ENCODE measurements at places on chromosomes 13 and 19. TPM values are rescaled to one million over a fixed set of nuclear protein-coding genes. Genes with fewer than 3 reads are reported as not detected.
A peak's percentile ranks its signal among the peaks of the same experiment; 100 is the strongest.

GRCh38 chr19:18436671-18437490 is 1.1 kb downstream of the ISYNA1 start:
- H3K4me1 ChIP-seq, result peaks cover 17% of the 10 kb centered on the region
- no peaks in the 10 kb centered on the region for H3K27me3 ChIP-seq
- DNase-seq, result peak; percentile 82
- peak overlapping the region; percentile 54 for H3K4me3 ChIP-seq

GRCh38 chr13:36834299-36834698 is 15.3 kb downstream of the RFXAP start:
- H3K27me3 ChIP-seq, result no peaks in the 10 kb centered on the region
- H3K36me3 ChIP-seq, result no peaks in the 10 kb centered on the region
- H3K27ac ChIP-seq, result no peak overlapping the region
- DNase-seq, result no peak

DNA sequence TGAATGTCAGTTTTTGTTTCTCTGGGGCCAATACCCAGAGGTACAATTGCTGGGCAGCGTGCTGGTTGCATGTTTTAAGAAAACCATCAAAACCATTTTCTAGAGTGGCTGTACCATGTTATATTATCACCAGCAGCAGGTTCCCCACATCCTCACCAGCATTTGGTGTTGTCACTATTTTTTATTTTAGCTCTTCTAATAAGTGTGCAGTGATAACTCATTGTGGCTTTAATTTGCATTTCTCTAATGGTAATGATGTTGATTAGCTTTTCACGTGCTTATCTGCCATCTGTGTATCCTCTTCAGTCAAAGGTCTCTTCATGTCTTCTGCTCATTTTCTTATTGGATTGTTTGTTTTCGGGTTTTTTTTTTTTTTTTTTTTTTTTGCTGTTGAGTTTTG is 21.9 kb downstream of the PAK4 start:
- no peaks in the 10 kb centered on the region for H3K27me3 ChIP-seq
- no peaks in the 10 kb centered on the region for H3K36me3 ChIP-seq
- no peak overlapping the region for H3K27ac ChIP-seq
- H3K4me3 ChIP-seq, result no peak overlapping the region
- DNase-seq, result no peak

GRCh38 chr13:24983094-24983493 is 112.8 kb upstream of the PABPC3 start:
- DNase-seq, result no peak
- no peaks in the 10 kb centered on the region for H3K4me1 ChIP-seq
- no peaks in the 10 kb centered on the region for H3K27me3 ChIP-seq
- H3K4me3 ChIP-seq, result no peak overlapping the region

DNA sequence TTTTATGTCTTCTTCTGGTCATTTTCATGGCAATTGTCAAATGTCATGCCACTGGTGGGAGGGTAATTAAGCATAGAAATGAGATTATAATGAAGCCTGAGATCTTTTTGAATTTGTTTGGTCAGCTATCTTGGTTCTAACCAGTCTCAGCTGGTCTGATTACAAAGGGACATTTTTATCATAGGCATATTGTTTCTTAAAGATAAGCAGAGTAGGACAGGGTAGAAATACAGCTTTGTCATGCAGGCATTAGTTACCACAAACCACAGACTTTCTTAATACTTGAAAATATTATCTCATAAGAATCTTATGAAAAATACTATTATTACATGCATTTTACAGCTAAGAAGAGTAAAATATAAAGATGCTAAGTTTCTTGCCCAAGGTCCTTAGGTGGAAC is 1761.5 kb downstream of the PCDH9 start:
- DNase-seq, result no peak
- no peaks in the 10 kb centered on the region for H3K4me1 ChIP-seq
- no peaks in the 10 kb centered on the region for H3K27me3 ChIP-seq
- no peak overlapping the region for H3K4me3 ChIP-seq
- H3K36me3 ChIP-seq, result no peaks in the 10 kb centered on the region

GRCh38 chr19:2415281-2415972 is 12.0 kb downstream of the TIMM13 start:
- no peaks in the 10 kb centered on the region for H3K27me3 ChIP-seq
- DNase-seq, result no peak
- H3K27ac ChIP-seq, result no peak overlapping the region
- no peaks in the 10 kb centered on the region for H3K4me1 ChIP-seq

- no peak overlapping the region for H3K27ac ChIP-seq
- DNase-seq, result no peak
- H3K4me3 ChIP-seq, result no peak overlapping the region
- H3K4me1 ChIP-seq, result no peaks in the 10 kb centered on the region
- H3K36me3 ChIP-seq, result no peaks in the 10 kb centered on the region
These were observed 20.9 kb downstream of the FCHO1 start for GRCh38 chr19:17772172-17772571.

Gene EDNRB
- 29.3 TPM for total RNA-seq

DNA sequence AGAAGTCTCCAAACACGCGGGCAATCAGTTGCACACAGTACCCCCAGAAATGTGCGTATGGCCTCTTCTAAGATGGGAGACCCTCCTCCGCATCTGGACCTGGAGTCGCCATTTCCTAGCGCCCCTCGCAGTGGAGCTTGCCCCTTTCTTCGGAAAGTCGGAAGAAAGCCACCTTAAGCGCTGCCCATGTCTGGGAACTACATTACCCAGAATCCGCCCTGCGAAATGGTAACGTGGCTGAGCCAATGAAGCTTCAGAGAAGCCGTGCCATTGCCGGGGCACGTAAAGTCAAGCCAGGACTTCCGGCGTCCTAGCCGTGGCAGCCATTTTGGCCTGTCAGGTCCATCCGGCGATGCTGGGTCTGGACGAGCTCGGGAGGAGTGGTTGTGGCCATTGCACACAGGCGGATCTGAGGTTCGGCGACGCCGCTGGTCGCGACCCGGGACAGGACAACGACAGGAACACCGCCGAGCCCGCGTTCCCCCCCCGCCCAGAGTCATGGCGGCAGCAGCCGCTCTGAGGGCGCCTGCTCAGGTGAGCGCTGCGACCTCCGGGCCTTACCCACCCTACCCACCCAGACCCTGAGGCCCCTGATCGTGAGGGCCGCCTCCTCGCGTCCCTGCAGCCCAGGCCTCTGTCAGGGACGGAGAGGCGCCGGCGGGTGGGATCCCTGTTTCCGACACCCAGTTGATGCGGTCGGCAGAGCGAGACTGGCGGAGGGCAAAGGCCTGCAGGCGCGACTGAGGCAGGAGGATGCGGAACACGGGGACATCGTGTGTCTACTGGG is at the start of gene ZNF586:
Gene ZNF586 (plus strand): TSS at position 332 of the 787 bp plus-strand sequence. CDS start 167 bp downstream, at position 499.
- H3K4me3 ChIP-seq, result peak within 1 kb of the TSS; percentile 66
- peak; percentile 90 for DNase-seq
- peaks cover 17% of the 10 kb centered on the region for H3K4me1 ChIP-seq
- no peaks in the 10 kb centered on the region for H3K36me3 ChIP-seq

GRCh38 chr13:42223681-42224080 is 48.3 kb upstream of the AKAP11 start:
- no peak overlapping the region for H3K27ac ChIP-seq
- no peaks in the 10 kb centered on the region for H3K27me3 ChIP-seq
- H3K4me3 ChIP-seq, result no peak overlapping the region
- DNase-seq, result no peak
- H3K36me3 ChIP-seq, result peaks cover 9% of the 10 kb centered on the region

Gene FCHO1
- not detected for total RNA-seq

Gene OR10H5
- not detected for total RNA-seq

Gene KLK1
- total RNA-seq, result not detected

DNA sequence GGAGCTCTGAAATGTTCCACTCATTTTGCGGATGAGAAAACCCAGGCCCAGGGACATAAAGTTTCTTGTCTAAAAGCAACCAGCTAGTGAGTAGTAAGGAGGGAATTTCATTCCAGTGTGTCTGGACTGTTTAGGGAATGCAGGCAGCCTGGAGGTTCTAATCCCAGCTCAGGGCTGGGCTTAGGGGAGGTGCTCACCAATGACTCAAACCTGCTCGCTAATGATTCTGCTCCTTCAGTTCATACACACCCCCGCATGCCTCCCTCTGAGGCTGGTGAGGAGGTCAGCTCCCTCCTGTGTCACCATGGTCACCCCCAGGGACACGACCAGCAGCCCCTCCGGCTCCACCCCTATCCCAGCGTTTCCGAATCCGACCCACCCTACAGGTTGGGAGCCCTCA is 34.6 kb downstream of the CYP4F2 start:
- no peak overlapping the region for H3K27ac ChIP-seq
- no peak for DNase-seq
- no peaks in the 10 kb centered on the region for H3K4me1 ChIP-seq
- H3K4me3 ChIP-seq, result no peak overlapping the region

DNA sequence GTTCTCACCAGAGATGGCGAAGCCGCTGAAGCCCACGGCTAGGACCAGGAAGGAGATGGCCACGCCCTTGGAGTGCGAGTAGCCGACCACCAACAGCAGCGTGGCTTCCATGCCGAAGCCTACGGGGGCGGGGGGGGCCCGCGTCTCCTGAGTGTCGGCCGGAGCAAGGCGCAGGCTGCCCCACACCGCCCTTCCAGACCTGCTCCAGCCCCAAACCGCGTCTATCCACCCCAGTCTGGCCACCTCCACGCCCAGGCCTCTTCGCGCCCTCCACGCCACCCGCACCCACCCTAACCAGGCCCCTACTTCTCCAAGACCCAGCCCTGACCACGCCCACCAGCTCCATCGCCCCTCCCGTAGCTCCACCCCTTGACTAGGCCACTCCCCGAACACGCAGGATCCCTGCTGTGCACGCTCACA is 6.2 kb downstream of the GFY start:
- H3K36me3 ChIP-seq, result no peaks in the 10 kb centered on the region
- H3K27me3 ChIP-seq, result peaks cover 47% of the 10 kb centered on the region
- H3K27ac ChIP-seq, result no peak overlapping the region
- DNase-seq, result no peak
- peaks cover 8% of the 10 kb centered on the region for H3K4me1 ChIP-seq

DNA sequence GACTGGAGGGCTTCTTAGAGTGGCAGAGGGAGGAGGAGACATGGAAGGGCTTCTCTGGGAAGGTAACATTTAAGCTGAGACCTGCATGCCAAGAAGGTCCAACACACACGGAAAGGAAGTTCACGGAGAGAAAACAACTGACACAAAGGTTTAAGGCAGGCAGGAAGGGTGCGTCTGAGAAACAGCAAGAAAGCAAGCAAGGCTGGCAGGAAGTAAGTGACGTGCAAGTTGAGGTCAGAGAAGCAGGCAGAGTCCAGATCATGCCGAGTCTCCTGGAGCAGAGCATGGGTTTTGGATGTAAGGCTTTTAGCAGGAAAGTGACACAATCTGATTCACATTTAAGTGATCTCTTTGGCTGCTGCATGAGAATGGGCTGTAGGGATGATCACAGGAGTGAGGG is 60.5 kb downstream of the ATP7B start:
- H3K27me3 ChIP-seq, result no peaks in the 10 kb centered on the region
- no peak overlapping the region for H3K4me3 ChIP-seq
- H3K36me3 ChIP-seq, result no peaks in the 10 kb centered on the region

- DNase-seq, result no peak
- no peak overlapping the region for H3K27ac ChIP-seq
- peaks cover 24% of the 10 kb centered on the region for H3K36me3 ChIP-seq
These were observed 1.7 kb upstream of the FBXW9 start for GRCh38 chr19:12698138-12698537.

DNA sequence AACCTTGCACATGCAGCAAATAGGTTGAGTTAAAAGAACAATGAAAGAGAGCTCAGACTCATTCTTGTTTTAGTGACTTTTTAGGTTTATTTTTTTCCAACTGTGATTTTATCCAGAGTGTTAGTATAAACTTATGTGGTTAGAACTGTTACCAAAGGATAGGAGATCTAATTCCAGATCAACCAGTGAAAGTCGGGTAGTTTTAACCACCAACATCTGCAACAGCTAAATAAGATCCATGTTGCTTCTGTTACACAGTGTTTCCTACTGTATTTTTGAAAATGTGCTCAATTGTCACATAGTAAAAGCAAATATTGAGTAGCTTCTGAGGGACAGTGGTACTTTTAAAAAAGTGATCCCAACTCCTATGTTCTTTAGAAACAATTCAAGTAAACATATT is 53.9 kb upstream of the ARGLU1 start:
- H3K4me3 ChIP-seq, result no peak overlapping the region
- DNase-seq, result no peak
- H3K27ac ChIP-seq, result no peak overlapping the region
- no peaks in the 10 kb centered on the region for H3K4me1 ChIP-seq

GRCh38 chr13:77697217-77698103 is at the start of gene SLAIN1:
SLAIN1 (plus strand) TSS chr13:77697687; CDS start chr13:77697914, 227 bp downstream.
- no peaks in the 10 kb centered on the region for H3K4me1 ChIP-seq
- no peaks in the 10 kb centered on the region for H3K36me3 ChIP-seq

Gene KDM4B
- total RNA-seq, result 73.8 TPM

- no peak for DNase-seq
- H3K27me3 ChIP-seq, result no peaks in the 10 kb centered on the region
- H3K36me3 ChIP-seq, result no peaks in the 10 kb centered on the region
- no peak overlapping the region for H3K27ac ChIP-seq
- no peak overlapping the region for H3K4me3 ChIP-seq
These were observed 618.7 kb upstream of the SGCG start for GRCh38 chr13:22562116-22562515.

GRCh38 chr13:73717632-73718031 is 416.6 kb downstream of the KLF12 start:
- no peaks in the 10 kb centered on the region for H3K36me3 ChIP-seq
- H3K27me3 ChIP-seq, result no peaks in the 10 kb centered on the region
- peaks cover 6% of the 10 kb centered on the region for H3K4me1 ChIP-seq

Gene MATK
- 14.7 TPM for total RNA-seq

DNA sequence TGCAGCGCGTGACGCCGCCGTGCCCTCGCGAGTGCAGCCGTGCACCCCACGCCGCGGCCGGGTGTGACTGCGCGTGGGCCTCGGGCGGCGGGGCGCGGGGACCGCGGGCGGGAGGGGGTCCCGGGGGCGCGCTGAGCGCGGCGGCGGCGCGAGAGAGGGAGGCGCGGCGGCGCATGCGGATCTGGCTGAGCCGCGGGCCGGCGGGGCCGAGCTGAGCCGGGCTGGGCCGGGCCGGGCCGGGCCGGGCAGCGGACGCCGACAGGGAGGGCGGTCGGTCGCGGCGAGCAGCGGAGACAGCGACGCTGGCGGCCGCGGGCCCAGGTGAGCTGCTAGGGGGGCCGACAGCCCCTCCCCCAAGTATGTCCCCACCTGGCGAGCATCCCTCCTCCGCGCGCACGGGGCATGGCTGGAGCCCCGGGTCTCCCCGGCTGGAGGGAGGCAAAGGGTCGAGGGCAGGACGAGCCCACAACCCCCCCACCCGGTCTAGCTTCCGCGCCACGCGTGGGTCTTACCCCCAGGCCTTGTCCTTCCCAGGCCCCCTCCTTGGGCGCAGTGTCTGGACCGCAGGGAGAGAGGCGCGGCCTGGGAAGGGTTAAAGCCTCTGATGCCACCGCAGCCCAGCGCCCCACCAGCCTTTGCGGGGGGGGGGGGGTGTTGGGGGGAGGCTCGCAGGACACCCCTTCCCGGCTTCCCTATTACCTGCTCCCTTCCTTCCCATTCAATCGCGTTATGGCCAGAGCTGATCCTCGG is at the start of gene SPTBN4:
Gene SPTBN4 (plus strand): TSS at position 17 of the 750 bp plus-strand sequence. CDS start 5,621 bp downstream, outside the sequence.
- DNase-seq, result no peak
- peaks cover 31% of the 10 kb centered on the region for H3K4me1 ChIP-seq
- H3K4me3 ChIP-seq, result no peak within 1 kb of the TSS

GRCh38 chr19:8601796-8602195 is 8.7 kb downstream of the ADAMTS10 start:
- H3K36me3 ChIP-seq, result peaks cover 3% of the 10 kb centered on the region
- no peaks in the 10 kb centered on the region for H3K4me1 ChIP-seq
- no peak for DNase-seq
- no peaks in the 10 kb centered on the region for H3K27me3 ChIP-seq
